ENCODE measurements at places on chromosomes 4 and X.
A peak's percentile ranks its signal among the peaks of the same experiment; 100 is the strongest.

DNA sequence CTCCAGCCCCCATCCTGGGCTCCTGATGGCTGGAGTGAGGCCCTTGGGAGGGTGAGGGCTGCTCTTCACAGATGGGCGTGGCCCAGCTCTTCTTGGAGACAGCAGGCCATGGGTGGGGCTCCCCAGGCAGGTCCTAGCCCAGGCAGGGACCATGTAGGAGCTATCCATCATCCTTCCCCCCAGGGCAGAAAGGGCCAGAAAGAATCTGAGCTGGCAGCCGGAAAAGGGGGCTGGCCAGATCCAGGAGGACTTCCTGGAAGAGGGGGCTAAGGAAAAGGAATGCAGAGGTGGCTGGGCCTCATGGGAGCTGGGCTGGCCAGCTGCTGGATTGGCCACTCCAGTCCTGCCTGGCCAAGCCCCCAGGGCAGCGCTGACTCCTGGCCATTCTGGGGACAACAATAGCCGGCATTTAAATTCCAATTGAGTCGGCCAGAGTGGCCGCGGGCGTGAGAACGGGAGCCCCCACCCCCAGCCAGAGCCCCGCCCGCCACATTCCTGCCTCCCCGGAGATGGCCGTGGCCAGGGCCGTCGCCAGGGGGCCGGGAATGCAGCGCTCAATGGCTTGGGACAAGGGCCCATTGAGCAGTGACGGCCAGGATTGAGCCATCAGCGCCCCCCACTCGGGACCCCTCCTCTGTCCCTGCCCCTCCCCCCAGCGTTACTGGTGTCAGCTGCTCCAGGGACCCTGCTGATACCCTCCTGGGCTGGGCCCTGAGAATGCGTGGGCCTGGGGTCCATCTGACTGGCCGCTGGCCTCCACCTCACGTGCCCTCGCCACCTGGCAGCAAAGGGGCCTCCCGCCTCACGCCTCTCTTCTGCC, 15.1 kb upstream of the FGFR3 start:
- no peak for DNase-seq

DNA sequence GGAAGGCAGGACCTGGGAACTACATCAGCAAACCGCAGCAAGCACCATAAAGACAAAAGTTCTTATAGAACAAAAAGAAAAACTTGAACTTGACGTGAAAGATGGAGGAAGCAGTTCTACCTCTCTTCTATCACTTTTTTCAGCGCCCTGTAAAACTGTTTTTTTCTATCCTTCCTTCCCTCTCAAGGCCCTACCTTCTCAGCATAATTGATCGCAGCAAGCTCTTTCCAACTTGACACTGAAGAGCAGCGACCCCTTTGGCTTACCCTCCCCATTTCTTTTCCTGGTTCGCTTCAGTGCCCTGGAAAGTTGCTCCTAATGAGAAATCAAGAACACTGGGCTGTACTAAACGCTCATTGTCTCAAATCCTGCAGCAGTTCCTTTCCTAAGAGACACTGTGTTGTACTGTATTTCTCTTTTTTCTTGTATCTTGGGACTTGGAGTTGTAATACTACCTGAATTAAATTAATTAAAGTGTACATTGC, 150.6 kb upstream of the SLC4A4 start:
- no peak for DNase-seq

DNA sequence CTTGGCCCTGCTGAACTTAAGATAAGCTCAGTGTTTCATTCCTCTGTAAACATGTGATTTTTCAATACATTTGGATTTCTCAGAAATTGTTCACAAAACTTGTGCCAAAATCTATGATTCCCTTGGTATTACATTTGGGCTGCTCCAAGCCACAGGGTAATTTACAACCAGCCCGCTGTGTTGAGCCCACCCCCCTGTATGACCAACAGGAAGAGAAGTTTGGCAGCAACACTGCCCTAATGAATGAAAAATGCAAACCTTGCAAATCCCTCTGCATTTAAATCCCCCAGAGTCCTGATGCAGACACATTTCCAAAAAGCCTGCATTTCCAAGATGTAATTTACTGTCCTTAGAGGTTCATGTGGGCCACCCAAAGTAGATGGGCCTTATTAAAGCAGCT, 34.1 kb upstream of the GAB1 start:
- no peak for DNase-seq

DNA sequence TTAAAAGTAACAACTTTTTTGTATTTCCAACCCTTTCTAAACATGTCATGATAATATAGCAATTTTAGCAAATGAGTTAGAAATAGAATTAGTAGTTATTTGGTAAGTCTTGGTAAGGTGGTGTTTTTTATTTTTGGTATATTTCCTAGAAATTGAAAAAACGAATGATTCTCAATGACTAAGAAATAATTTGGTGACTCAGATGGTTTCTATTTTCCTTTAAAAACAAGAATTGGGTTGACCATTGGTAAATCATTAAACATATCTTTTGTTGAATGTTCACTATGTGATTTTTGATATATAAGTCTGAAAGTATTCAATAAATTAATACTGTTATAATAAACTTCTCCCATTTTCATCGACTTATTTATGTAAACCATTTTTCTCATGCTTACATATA, 206.2 kb upstream of the BANK1 start:
- no peak for DNase-seq

DNA sequence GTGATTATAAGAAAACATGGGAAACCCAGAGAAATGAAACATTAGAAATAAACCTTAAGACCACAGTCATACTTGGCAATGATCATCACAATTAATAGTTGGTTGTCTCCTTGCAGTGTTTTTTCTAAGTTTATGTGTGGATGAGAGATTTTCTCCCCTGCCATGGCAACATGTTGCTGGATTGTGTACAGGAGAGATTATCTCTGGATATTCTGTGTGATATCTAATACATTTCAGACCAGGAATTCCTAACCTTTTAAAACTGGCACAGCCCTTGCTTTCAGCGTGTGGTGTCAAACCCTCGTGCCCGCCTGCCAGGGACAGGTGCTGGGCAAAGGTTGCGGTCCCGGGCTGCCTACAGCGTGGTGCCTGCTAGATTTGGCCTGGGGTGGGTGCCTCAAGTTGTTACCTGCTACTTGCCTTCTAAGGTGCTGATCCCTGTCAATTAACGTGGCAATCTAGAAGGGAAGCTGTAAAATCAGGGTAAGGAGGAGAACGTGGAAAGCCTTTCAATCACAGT, 100.5 kb downstream of the TMEM131L start:
- no peak for DNase-seq

DNA sequence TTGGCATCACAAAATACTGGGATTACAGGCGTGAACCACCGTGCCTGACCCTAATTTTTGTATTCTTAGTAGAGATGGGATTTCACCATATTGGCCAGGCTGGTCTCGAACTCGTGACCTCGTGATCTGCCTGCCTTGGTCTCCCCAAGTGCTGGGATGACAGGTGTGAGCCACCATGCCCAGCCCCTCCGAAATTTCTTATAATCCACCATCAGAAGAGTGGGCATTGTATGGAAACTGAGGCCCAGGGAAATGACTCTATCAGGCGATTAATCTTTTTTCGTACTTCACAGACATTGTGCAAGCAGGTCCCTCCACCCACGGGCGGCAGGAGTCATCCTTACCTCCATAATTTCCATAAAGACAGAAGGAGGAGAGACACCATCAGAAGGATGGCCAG, 16.0 kb downstream of the CRLF2 start:
- DNase-seq, result no peak

GRCh38 chr4:141636082-141636770, at the start of gene IL15:
IL15 (plus strand) TSS chr4:141636583; CDS start chr4:141719465, 82,882 bp downstream.
- DNase-seq, result peak; percentile 55

GRCh38 chr4:40553995-40554394, 75.7 kb downstream of the RBM47 start:
- no peak for DNase-seq

DNA sequence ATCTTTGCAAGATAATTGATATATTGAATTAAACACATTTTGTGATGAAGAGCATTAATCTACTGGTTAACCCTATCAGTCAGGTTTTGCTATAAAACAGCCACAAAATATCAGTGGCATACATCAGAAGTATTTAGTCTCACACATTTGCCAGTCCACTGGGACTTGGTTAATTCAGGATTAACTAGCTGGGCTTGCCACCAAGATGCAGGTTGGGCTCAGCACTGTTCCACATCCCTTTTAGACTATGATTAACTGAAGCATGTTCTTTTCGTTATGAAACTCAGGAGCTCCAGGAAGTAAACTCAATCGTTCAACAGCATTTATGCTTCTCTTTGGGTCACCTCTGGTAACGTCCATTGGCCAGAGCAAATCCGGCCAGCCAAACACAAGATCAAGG, 538.1 kb upstream of the HS3ST1 start:
- DNase-seq, result no peak

DNA sequence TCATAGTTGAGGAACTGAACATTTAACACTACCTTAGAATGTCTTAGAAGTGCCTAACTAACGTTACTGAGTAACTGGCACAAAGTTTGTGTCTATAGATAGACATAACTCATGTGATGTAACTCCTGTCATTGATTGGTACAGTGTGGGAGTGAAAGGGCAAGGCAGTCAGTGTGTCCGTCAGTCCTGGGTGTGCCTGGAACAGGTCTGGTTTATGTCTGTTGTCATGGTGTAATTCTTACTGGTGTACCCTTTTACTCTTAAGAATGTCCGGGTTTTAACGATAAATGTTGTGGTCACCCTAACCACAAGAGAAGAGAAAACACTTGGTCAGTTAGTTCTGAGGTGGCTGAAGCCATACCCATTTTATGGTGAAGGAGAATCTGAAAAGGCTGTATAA, 93.1 kb upstream of the ESX1 start:
- no peak for DNase-seq

DNA sequence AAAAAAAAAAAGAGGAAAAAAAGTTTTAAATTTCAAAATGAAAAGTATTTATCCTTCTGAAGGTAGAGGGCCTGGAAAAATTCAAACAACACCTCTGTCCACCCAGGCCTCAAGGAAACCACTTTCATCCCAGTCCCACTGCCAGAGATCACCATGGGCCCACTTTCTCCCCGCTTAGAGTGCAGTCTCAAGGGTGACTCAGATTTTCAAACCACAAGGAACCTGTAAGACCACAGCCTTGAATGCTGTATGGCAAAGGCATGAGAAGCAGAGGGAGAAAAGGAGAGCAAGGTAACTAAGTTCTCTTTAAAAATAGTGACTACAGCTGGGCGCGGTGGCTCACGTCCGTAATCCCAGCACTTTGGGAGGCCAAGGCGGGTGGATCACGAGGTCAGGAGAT, 87.9 kb upstream of the PACRGL start:
- no peak for DNase-seq

DNA sequence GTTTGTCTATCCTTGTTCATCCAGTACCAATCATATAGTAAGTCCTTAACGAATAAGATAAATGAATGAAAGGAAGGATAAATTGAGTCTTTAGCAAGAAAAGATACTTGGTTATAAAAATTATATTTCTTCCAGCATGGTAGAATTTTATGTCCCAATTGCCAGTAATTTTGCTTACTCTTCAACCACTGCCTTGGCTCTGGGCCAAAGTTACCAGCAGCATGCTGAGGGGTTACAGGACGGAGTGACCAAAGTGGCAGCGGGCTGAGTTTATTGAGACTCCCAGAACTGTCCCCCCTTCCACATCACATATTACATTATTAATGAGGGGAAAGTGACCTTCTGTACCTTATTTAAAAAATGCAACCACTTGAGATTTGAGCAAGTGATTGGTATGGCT, 121.7 kb downstream of the RASGEF1B start:
- DNase-seq, result no peak

GRCh38 chrX:116194649-116195048, 24.1 kb downstream of the AGTR2 start:
- no peak for DNase-seq

- DNase-seq, result no peak
Observed at GRCh38 chr4:92182006-92182735, 121.6 kb upstream of the GRID2 start.

GRCh38 chr4:10737337-10737736, 52.8 kb upstream of the CLNK start:
- no peak for DNase-seq

GRCh38 chrX:40685362-40685918, 38.1 kb upstream of the CXorf38 start:
- no peak for DNase-seq

DNA sequence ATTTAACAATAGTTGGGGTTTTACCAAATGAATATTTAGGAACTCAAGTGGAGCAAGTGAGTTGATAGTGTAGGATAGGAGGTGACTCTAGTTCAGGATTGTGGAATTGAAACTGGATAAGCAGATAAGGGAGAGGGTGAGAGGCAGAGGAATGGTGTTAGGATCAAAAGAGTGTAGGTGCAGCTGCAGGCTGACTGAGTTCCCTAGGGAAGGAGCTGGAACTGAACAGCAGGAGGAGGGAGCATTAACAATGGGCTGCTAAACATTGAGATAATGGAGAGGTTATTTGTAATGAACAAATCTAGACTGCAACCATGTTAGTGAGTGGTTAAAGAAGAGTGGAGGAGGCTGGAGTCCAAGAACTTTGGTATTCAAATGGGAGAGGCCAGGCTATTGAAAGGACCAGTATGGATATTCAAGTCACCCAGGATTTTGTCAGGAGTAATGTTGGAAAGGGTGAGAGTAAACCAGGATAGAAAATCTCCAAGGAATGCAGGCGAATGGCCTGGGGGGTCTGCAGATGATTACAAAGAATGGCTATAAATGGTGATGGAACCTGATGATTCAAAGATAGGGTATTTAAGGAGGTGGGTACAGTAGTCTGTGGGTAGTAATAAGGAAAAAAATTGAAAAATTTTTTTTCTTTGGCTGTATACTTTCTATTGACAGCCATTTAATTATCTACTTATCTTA, 497.1 kb upstream of the TENM3 start:
- DNase-seq, result no peak

GRCh38 chr4:87120411-87121162, 99.8 kb downstream of the KLHL8 start:
- no peak for DNase-seq

- no peak for DNase-seq
Observed at GRCh38 chr4:123017636-123018395, 95.4 kb upstream of the NUDT6 start.

DNA sequence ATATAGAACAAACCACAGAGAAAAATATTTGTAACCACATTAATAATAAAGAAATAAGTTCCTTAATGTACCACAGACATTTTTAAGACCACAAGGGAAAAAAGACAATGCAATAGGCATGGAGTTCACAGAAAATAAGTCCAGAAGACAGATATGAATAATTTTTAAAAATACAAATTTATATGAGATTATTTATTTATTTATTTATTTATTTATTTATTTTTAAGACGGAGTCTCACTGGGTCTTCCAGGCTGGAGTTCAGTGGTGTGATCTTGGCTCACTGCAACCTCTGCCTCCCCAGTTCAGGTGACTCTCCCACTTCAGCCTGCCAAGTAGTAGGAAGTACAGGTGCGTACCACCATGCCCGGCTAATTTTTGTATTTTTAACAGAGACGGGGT, 53.7 kb downstream of the THAP9 start:
- DNase-seq, result no peak

DNA sequence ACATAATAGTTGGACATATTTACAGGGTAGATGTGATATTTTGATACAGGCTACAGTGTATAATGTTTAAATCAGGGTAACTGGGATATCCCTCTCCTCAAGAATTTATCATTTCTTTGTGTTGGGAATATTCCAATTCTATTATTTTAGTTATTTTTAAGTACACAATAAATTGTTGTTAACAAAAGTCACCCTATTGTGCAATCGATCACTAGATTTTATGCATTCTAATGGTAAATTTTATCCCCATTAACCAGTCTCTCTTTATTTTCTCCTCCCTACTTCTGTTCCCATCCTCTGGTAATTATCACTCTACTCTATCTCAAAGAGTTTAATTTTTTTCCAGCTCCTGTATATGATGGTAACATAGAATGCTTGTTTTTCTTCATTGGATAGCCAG, 1631.9 kb upstream of the PABPC4L start:
- DNase-seq, result no peak

Data from activated T-helper 1 cell treated with anti-CD3 and anti-CD28 coated beads, Interleukin-2, amount 50 U/mL, for 16 hours (primary cell).